Hippocampal formation (tissue), 2 donors: ENCODE measurements at places on chromosomes 1 and 21.

GRCh38 chr1:194517567-194517966, 1331.2 kb upstream of the B3GALT2 start:
- no peak for DNase-seq

DNA sequence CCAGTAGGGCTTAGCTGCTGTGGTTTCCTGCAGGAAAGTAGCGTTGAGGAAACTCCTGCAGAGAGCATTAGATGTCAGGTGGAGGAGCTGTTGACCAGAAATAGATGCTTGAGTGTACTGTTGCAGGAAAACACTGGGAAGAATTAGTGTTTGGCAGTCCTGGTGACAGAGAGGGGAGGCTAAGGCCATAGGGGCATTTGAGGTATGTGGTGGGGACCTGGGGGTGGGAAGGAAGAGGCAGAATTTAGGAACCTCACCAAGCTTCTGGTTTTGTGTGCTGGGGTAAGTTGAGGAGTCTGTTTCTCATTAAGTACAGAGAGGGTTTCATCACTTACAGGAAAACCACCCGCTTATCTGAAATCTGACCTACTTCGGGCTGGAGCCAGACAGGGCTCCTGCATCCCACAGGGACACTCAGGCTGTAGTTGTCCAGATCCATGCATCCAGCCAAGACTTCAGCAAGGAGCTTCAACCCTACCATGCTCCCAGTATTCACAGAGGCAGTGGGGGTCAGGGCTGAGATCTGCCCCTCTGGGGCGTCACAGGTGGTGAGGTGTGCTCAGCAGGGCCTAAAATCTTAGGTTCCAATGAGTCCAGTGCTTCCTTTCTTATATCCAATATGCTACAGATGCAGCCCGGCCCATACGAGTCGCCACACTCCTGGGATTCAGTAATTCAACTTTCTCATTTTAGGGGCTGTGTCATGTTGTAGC, 15.1 kb downstream of the SH2D2A start:
- no peak for DNase-seq

GRCh38 chr1:172398970-172399755, 21.3 kb upstream of the C1orf105 start:
- DNase-seq: peak; percentile 93

DNA sequence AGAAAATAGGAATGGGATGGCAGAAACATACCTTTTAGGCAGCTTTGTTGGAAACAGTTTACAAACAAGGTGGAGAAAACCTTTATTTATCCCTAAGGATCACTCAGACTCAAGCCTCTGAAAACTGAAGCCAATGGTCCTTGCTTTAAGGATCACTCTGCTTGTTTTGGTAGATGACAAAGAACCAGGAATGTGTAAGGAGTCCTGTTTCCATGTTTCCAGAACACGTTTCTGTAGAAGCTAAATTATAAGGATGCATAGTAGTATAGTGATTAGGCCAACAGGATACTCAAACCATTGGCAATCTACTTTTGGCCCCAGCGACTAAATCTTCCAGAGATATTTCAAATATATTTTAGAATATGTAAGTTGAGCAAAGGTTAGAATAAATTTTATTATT, 149.1 kb upstream of the HP1BP3 start:
- DNase-seq: no peak

- no peak for DNase-seq
Measured at GRCh38 chr1:64469116-64469976, 583 bp upstream of the CACHD1 start.

GRCh38 chr1:11990303-11991032, 10.2 kb downstream of the MFN2 start:
- DNase-seq: no peak

DNA sequence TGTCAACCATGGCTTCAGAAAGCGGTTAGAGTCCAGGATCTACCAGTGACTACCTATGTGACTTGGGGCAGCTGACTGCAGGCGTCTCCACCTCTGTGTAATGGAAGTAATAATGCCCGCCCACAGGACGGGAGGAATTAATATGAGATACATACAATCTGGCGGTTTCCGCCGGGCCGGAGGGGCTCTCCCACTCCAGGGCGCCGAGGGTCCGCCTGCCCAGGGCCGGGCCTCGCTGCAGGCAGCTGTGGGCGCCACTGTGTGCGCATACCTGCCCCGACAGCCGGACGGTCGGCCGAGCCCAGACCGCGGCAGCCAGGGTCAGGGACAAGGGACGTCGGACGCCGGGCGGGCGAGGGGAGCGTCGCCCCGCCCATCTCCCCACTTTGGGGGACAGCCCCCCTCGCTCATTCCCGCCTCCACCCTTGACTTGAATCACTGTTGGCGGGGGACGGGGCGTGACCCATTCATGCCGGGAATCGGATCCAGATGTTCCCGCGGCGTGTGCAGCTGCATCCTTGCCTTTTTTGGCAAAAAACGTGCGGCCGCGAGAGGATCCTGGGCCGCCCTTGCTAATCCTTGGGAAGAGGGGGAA, 6.0 kb upstream of the SF3A3 start:
- DNase-seq: no peak

DNA sequence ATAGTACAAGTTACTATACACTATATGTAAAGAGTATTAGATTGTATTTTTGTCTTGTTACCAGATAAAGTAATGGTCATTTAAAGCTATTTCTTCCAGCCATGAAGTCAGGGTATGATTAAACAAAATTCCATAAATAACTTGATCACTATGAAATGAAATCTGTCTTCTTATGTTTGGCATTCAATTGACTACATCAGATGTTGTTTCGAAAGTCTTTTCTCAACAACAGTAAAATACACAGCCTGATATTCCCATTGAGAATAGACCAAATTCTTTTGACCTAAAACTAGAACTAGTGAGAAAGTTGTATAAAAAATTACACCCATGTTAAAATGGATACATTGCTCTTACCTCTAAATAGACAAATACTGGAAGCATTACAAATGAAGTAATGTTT, 134.6 kb upstream of the ADAMTS5 start:
- no peak for DNase-seq

GRCh38 chr1:23051290-23051909, 32.1 kb downstream of the KDM1A start:
- no peak for DNase-seq

GRCh38 chr1:207882692-207883091, 28.2 kb downstream of the CD34 start:
- DNase-seq: no peak

DNA sequence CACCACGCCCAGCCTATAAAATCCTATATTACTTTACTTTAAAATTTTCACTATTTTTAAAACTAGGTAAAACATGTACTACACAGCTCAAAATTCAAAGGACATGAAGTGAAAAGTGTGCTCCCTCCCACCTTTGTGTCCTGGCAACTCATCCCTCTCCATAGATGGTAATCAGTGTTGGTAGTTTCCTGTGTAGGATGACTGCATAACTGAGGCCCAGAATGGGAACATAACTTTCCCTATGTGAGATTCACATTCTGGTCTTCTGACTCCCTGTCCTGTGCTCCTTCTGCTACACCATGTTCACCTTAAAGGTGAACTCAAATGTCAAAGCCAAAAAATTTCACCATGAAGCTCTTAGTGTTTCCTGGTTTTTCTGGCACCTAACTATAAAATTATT, 39.3 kb downstream of the XKR8 start:
- DNase-seq: no peak

- no peak for DNase-seq
Measured at GRCh38 chr1:91541918-91542533, 41.4 kb downstream of the CDC7 start.

- DNase-seq: no peak
Measured at GRCh38 chr1:203546274-203546673, 52.3 kb downstream of the OPTC start.

DNA sequence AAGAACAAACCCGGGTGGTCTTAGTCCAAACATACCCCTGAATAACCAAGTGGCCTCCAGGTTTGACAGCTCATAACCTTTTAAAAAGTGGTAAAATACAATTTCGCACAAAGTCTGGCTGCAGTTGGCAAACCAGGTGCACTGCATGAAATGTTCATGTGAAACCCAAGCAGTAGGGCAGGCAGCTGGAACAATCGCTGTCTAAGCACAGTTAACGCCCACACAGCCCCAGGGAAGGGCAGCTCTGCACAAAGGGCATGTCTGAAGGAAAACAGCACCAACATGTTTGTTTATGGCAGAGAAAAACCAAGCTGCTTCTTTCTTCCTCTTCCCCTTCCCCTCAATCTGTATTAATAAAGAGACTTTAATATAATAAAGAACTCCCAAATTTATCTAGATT, 49.5 kb downstream of the KIAA1614 start:
- DNase-seq: no peak

DNA sequence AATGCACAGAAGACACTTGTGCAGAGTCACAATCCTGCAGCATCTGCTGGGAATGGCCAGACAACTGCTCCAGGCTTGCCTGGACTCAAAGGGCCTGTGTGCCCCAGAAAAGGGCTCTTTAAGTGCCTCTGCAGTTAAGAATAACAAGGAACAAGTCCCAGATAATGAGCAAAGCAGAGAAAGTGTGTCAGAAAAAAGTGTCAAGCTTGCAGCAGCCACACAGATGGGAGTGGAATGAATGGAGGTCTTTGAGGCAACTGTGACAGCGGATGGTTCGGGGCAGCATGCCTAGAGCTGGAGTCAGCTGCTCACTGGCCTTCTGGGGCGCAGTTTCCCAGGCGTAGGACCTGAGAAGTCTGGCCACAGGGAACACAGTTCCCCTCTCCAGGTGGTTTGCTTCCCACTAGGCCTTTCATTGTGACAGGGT, 5.1 kb downstream of the PARP1 start:
- peak; percentile 80 for DNase-seq

- no peak for DNase-seq
Measured at GRCh38 chr1:239764546-239764945, 327.1 kb upstream of the FMN2 start.

DNA sequence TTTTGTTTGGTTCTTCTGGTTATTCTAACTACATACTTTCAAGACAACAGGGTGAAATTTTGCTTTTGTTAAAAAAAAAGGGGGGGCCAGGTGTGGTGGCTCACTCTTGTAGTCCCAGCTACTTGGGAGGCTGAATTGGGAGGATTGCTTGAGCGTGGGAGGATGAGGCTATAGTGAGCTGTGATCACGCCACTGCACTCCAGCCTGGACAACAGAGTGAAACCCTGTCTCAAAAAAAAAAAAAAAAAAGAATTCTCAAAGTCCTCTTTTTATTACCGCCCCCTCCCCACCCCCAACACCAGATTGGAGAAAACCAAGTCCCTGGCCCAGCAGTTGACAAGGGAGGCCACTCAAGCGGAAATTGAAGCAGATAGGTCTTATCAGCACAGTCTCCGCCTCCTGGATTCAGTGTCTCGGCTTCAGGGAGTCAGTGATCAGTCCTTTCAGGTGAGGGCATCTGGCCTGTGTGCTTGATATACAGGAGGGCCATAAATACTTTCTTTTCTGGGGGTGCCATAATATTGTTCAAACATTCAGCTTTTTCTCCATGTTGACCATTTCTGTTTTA, 50.2 kb downstream of the LAMC2 start:
- no peak for DNase-seq

GRCh38 chr1:36274201-36274600, 32.0 kb upstream of the SH3D21 start:
- DNase-seq: no peak

DNA sequence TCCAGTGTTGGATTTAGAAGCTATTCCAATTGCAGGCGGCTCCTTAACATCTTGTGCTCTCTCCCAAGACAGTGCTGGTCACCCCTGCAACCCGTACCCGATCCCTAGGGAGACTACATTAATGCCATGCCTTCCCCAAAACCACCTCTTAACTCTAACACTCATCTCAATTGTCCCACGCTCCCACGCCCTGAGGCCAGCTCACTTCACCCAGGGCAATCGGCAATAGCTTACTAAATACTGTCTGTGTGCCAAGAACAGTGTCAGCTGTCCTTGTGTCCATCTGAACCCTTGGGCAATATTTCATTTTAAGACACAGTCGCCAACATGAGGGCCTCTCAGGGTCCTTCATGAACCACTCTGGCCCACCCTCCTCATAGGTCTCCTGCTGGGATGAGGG, 13.9 kb downstream of the C1orf198 start:
- DNase-seq: no peak

- DNase-seq: no peak
Measured at GRCh38 chr1:162276493-162276892, 100.2 kb downstream of the SPATA46 start.

DNA sequence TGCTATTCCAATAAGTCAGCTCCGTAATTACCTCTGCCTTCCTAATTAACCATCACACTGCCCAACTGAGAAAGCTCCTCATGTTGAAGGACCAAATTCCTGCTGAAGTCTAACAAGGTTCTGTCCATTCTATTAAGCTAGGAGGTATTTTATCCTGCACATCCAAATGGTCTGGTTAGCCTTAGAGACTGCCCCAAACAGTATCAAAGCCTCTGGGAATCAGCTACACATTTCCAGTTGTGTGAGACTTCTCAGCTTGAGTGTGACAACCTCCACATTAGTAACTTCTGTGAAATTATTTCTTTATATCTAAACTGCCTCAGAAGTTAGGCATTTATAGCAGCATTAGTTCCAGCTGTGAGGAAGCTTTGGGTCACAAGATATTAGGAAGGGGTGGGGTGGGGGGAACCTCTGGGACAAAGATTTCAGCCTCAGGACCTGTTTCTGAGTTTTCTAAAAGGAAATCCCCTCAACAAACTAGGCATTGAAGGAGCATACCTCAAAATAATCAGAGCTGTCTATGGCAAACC, 150.5 kb upstream of the DUSP10 start:
- DNase-seq: no peak

- DNase-seq: no peak
Measured at GRCh38 chr21:36487641-36488307, 7.9 kb upstream of the CLDN14 start.

- DNase-seq: no peak
Measured at GRCh38 chr21:42539931-42540343, 26.3 kb downstream of the SLC37A1 start.

GRCh38 chr1:208083715-208084085, 160.5 kb downstream of the PLXNA2 start:
- DNase-seq: no peak

GRCh38 chr1:154751690-154752089, 118.4 kb downstream of the KCNN3 start:
- DNase-seq: no peak

DNA sequence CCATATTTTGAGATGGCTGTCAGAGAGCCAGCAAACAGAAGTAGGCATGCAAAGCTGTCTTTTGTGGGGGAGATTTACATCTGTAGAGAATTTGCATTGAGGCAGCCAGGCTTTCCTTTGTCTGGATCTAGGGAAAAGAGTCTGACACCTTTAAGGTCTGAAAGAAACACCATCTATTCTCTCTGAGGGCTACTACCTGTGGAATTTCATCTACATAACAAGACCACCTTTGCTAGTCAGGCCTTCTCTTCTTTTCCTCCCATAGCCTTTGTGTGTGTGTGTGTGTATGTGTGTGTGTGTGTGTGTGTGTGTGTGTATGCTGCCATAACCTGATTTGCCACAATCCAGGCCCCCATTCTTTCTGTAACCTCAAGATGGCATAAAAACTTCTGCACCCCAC, 28.4 kb upstream of the DMRTB1 start:
- DNase-seq: no peak

GRCh38 chr1:155636397-155637153, 26.6 kb downstream of the MSTO1 start:
- DNase-seq: no peak

DNA sequence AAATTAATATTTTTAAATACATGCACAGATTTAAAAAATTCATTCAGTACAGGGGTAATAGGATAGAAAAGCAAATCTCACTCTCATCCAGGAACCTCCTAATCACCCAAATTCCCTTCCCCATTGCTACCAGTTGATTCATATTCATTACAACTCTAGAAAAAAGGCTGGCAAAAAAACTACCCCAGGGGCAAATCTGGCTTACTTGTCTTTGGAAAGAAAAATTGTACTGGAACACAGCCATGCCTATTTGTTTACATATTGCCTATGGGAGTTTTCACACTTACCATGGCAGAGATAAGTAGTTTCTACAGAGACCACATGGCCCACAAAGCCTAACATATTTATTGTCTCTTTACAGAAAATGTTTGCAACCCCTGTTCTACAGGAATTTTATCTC, 8.9 kb upstream of the RBM34 start:
- no peak for DNase-seq
